ENCODE measurements at places on chromosomes 6 and 20.
A peak's percentile ranks its signal among the peaks of the same experiment; 100 is the strongest.

GRCh38 chr20:59074456-59074855 is 31.9 kb upstream of the PRELID3B start:
- peak; percentile 83 for DNase-seq

DNA sequence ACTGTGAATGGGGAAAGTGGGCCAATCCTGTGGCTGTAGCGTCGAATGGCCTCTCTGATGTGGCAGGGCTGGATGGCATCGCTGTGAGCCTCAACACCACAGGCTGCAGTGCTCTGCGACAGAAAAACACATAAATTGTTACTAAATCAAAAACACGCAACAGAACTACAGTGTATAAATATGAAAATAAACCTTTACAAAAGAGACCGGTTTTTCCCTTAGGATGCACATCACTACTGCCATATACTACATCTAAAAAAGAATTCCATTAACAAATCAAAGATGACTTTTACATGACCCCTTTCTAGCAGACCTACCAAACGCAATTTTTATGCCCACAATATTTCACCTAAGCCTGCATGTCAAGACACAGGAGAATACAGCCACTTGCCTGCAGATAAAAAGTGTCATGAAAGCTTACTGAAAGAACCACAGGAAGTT is 395.5 kb upstream of the RUNX2 start:
- DNase-seq: no peak

DNA sequence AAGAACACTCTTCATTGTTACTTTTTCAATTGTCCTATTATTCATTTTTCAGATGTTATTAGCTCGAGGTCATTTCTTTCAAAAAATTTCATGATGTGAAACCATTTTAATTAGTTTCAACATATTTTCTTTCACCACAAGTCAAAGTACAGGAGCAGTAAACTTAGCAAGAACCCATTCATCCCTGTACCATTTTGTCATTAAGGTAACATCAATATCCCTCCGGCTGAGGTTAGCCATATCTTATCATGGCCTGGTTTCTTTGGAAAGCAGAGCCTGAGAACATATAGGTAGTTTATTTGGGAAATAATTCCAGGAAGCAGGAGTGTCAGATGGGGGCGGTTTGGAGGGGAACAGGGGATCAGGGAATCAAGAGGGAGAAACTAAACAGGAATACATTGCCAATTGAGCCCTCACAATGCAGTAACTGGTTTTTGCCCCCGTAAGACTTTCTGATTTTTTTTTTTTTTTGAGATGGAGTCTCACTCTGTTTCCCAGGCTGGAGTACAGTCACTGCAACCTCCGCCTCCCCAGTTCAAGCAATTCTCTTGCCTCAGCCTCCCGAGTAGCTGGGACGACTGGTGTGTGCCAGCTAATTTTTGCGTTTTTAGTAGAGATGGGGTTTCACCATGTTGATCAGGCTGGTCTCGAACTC is 83.7 kb downstream of the MKKS start:
- DNase-seq: no peak

DNA sequence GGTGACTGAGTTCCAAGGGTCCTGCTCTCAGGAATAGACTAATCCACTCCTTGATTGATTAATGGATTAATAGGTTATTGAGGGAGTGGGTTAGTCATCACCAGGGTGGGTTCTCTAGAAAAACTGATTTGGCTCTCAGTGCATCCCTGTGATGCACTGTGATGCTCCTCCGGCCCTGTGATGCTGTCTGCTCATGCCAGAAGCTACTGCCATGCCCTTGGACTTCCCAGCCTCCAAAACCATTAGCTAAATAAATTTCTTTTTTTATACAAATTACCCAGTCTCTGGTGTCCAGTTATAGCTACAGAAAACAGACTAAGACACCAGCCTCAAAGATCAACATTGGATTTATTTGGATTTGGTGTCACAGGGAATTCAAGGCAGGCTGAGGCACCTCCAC is 40.4 kb upstream of the CST7 start:
- DNase-seq: no peak

DNA sequence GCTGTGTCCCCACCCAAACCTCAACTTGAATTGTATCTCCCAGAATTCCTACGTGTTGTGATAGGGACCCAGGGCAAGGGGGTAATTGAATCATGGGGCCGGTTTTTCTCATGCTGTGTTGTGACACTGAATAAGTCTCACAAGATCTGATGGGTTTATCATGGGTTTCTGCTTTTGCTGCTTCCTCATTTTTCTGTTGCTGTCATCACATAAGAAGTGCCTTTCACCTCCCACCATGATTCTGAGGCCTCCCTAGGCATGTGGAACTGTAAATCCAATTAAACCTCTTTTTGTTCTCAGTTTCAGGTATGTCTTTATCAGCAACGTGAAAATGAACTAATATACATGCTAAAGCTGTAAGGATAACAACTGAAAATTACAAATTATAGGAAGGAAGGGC is 88.3 kb downstream of the CDYL start:
- DNase-seq: no peak

GRCh38 chr6:37699138-37699766 is 1.6 kb upstream of the MDGA1 start:
- DNase-seq: peak; percentile 13

- DNase-seq: no peak
These were observed 130.7 kb downstream of the DLL1 start for GRCh38 chr6:170160031-170160627.

- no peak for DNase-seq
These were observed 229.8 kb downstream of the TMEM242 start for GRCh38 chr6:157093536-157093935.

DNA sequence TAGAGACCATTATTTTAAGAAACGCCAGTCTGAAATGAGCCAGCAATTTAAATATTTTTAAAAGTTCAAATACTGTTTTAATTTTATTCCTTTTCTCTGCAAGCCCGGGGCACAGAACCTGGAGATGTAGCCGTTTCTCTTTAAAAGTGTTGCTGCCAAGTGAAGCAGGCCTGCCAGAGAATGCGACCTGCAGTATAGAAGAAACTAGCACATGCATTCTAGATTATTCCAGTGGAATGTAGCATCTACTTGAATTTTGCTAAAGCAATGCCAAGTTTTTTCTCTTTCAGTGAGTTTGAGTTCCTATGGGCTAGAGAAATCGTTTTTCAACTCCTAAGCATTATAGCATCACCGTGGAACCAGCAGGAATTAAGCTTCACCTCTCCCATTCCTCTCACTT is 101.3 kb downstream of the QRSL1 start:
- DNase-seq: no peak
